Activated T-helper 17 cell treated with anti-CD3 and anti-CD28 coated beads, Interleukin-2, amount 50 U/mL, for 72 hours (primary cell): ENCODE measurements at places on chromosomes 7 and 10.

DNA sequence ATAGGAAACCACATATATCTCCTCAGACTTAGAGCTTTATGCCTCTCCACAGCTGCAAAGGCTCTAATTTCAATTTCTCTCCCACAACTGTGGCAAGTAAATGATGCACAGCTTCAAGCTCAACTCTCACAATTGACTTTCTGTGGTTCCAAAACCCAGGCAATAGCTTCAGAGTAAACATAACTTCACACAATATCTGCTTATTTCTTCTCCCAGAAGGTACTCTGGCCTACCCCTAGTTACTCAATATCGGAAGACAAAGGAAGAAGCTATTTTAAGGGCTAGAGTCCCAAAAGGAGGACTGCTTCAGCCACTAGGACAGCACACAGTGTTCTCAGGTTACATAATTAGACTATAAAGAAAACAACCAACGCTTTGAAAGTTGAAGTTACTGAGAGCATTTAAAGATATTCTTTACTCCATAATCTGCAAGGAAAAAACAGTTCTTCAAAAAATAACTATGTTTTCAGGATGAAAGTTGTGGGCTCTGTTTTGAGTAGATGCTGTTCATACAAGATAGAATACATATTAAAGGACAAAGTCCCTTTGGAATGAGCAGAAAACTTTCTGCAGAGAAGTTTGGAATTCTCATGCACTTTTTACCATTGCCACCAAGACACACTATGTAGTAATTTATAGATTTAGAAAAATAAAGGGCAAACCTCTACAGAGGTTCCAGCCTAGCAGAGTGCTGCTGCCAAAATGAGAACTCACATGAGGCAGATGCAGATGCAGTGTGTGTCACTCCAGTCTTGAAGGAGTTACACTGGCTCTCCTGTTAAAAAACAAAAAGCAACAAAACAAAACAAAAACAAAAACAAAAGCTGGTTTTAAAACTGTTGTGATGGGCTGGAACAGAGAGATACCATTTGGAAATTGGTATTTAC, 81.8 kb downstream of the NT5C2 start:
- peak; percentile 27 for ATAC-seq

DNA sequence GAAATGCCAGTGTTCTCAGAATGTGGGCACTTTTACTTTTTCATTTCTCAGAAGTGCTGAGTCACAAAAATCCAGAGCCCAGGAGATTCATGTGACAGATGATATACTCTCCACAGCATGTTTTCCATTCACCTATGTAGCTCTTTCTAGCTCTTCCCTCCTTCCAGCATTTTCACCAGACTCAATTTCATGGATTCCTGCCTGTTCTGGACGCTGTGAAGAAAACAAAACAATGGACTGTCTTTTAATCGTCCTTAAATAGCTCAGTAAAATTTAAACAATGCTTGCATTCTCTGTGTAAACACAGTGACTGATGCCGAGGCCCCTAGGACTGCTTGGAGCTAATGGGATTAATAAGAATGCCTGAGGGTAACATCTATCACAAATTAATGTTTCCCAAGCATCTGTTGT, 25.5 kb downstream of the ZNF713 start:
- no peak for ATAC-seq

DNA sequence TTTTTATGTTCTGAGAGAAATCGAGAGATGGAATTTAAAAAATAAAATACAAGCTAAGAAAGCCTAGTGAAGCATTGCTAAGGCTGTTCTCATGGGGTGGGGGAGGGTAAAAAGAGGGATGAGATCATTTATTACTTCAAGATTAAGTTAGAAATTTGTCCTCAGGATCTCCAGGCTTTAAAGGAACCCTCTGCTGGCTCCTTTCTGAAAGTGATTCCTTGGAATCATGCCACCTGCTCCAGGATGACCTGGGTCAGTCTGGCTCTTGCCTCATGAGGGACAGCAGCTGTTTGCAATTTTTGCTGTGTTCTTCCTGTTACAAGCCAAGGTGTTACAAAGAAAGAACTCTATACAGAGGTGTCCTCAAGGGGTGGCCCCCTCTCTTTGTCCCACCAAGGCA, 69.8 kb downstream of the CDK1 start:
- ATAC-seq: no peak

- ATAC-seq: peak; percentile 62
Observed at GRCh38 chr10:8060010-8060703, 5.7 kb downstream of the GATA3 start.

DNA sequence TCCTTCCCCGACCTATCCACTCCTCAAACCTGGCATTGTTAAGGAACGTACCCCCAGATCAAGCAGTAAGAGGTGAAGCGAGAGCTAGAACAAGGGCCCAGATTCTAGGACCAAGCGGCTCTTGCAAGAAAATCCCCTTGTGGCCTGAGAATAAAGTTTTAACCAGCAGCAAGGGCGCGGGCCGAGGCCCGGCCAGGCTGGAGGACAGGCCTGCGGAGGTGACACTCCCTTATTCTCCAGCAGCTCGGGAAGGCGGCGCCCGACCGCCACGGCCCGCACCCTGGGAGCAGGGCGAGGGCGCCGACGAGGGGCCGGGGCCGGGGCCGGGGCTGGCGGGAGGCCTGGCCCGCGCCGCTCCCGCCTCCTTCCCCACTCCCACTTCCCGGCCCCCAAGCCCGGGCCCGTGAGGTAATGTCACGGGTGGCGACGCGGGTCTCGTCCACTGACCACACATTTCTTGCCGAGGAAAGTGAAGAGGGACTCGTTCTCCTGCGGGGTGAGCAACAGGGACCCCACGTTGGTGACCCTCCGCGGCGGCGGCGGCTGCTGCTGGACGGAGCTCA, 551 bp downstream of the WASL start:
- peak; percentile 16 for ATAC-seq

DNA sequence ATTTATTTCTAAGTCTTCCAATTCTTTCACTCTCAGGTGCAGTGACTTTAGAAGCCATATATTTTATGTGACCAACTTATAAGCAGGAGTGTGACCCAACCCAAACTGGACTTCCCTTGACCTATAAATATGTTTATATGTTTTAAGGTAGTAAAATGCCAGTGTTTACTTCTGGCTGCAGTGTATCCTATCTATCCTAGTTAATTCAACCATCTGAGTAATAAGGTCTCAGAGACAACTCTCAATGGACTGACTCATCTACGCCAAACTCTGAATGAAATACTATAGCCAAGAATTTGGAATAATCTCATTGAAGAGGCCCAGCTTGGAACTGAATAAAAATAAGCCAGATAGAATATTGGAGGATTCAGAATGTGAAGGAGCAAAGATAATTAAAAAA, 544.5 kb upstream of the SORCS1 start:
- ATAC-seq: no peak

- no peak for ATAC-seq
Observed at GRCh38 chr7:88432301-88432700, 125.6 kb upstream of the STEAP4 start.

- ATAC-seq: peak; percentile 35
Observed at GRCh38 chr10:112813866-112814591, 136.0 kb upstream of the TCF7L2 start.

- ATAC-seq: no peak
Observed at GRCh38 chr10:132739225-132739613, 46.7 kb downstream of the NKX6-2 start.

GRCh38 chr10:109953766-109954165, 30.5 kb upstream of the XPNPEP1 start:
- ATAC-seq: no peak

- ATAC-seq: peak; percentile 54
Observed at GRCh38 chr7:101538596-101539459, 90.3 kb downstream of the MYL10 start.

DNA sequence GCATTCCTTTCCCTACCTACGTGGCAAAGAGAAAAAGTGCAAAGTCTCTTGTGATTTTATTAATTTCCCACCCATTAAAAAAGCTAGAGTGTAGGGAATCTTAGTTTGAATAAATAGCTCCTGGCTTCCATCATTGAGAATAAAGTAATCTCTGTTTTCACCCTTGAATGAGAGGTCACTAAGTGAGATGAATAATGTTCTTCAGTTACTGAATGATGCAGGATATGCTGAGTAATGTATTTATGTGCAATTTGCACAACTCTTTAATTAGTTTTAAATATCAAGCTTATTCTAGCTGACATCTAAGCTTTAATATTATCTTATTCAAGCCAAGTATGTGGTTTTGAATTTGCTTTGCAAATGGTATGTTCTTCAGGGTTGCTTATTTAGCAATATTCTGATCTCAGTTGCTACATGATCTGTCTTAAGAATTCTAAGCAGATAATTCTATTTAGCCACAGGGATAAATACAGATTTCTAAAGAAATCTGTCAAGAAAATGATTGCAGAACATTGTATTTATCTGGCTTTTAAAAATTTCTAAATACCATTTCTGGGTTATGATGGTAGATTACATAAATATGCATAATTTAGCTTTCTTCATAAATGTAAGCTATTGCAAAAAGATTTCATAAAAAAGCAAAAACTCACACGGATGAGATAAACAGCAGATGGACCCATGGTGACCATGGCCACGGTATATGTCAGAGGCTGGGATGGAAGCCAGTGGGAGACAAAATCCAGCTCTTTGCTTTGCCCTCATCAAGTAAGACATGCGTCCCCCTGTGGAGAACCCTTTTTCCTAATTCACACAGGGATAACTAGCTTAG, 141.0 kb downstream of the MACC1 start:
- ATAC-seq: no peak

- no peak for ATAC-seq
Observed at GRCh38 chr10:124349231-124349995, 69.3 kb downstream of the OAT start.

DNA sequence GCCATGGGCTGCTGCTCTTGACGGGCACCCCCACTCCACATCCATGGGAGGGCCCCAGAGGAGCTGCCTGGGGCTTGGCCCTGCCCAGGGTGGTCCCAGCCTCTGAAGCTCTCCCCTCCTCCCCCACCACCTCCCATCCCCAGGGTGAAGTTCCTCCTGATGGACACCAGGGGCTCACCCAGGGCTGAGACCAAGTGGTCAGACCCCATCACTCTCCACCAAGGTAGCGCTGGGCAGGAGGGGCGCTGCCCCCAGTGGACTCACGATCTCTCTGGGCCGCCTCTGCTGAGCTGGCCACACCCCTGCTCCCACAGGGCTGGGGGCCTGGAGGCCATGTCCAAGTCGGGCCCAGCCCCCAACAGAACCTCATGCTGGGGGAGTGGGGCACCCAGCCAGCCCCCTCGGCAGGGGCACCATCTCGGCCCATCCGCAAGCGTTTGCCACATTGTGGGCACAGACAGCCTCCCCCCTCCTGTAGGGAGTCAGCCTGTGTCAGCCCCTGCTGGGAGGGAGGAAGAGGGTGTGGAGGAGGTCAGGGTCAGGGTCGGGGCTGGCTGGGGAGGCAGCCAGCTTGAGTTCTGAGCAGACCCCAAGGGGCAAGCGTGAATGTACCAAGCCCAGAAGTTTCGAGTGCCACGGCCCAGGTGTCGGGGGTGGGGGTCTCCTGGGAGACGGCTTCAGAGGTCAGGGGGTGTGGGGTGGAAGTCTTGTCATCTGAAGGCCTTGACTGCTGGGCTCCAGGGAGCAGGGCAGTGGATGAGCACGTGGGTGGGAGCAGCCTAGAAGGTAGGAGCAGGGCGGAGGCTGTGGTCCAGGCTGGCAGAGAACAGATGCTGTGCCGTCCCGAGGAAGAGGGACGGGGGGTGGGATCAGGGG, 2.8 kb downstream of the UPK3B start:
- ATAC-seq: no peak

GRCh38 chr10:92052741-92053140, 129.2 kb downstream of the BTAF1 start:
- no peak for ATAC-seq
